ENCODE measurements at places on chromosomes 1 and 21. TPM values are rescaled to one million over a fixed set of nuclear protein-coding genes. Genes with fewer than 3 reads are reported as not detected.

DNA sequence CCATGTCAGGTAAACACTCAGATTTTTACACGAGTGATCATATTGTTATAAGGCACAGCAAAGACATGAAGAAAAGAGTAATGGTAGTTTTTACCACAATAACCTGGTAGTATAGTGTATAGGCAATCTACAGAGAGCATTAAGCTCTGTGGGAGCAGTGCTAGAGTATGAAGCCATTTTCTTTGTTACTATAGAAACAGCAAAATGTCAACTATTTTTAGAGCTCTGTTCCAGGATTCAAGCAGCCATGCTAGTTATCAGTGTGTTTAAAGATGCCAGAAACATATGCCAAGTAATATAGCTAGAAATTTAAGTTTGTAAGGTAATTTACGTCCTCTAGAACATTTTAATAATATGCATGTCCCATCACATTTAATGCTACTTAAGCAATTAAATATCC lies 77.6 kb upstream of the RGS18 start:
- DNase-seq = no peak

Gene TEDDM1
- total RNA-seq = not detected

Gene IL20
- total RNA-seq = not detected

- DNase-seq = no peak
Observed at GRCh38 chr21:46443910-46444309, 14.8 kb upstream of the DIP2A start.

Gene RCAN3
- total RNA-seq = 11.3 TPM

Gene SUSD4
- 2.2 TPM for total RNA-seq
